ENCODE measurements at places on chromosomes 11 and 22. TPM values are rescaled to one million over a fixed set of nuclear protein-coding genes. Genes with fewer than 3 reads are reported as not detected.
A peak's percentile ranks its signal among the peaks of the same experiment; 100 is the strongest.

The MS4A14 gene
- 2.9 TPM for total RNA-seq

DNA sequence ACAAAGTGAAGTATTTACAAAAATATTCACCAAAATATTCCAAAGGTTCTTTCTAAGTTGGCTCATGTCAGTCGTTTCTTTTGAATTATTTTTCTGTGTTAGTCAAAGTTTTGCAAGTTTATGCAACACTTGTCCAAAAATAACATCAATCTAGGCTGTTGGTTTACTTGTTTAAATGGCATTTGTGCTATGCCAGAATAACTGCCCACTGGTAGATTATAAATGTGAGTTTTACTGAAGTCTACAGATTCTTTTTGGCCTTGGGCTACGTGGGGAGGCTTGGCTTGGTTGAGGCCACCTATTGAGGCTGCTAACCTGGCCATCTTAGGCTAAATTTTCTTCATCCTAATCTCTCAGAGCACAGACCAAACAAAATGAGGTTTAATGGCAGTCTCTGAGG lies 1091.9 kb upstream of the RAG2 start:
- DNase-seq = no peak

DNA sequence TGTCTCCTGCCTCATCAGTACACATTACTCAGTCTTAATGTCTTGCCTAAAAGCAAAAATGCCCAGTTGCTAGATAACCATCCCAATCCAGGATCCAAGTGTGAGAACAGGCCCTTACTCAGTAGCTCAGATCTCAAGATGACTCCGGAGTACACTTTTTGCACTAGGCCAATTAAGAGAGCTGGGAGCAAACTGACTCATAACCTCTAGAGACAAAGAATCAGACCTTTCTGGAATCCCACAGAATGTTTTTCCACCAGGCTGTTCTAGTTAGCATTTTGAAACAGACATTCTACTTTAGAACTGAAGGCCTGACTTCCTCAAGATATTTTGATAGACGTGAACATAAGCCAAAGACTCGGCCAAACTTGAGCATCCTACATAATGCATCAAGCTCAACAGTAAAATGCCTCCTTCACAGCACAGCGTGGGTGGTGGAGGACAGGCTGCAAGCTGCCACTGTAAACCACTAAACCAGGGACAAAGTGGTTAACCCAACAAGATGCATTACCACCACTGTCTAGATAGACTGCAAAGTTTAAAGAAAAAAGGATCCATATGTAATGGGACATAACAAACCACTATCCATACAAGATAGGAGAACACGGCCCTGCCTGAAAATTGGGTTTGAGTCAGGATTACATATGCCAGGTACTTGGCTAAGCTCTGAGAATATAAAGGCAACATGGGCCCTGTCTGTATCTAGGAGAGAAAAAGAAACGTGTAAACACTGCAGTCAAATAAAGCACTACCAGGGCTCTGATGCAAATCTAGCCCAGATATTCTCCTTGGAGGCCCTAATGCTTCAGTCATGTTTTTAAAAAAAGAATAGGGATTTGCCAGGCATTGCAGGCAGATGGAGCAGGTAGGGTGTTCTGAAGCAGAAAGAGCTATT lies 48.3 kb downstream of the MYH9 start:
- DNase-seq = no peak

The SCT gene
- not detected for total RNA-seq

- no peak for DNase-seq
Observed at GRCh38 chr11:4610258-4610935, 2.4 kb upstream of the TRIM68 start.

- DNase-seq = no peak
Observed at GRCh38 chr11:86519064-86519911, 144.6 kb downstream of the CCDC81 start.

- no peak for DNase-seq
Observed at GRCh38 chr11:76166314-76166713, 40.0 kb downstream of the WNT11 start.

GRCh38 chr11:81080476-81080875 lies 1639.6 kb upstream of the TENM4 start:
- no peak for DNase-seq

The ANO1 gene
- 0.67 TPM for total RNA-seq

The OR5AN1 gene
- not detected for total RNA-seq

The DRD2 gene
- 0.28 TPM for total RNA-seq

- peak; percentile 56 for DNase-seq
Observed at GRCh38 chr11:120608760-120609211, 97.2 kb downstream of the GRIK4 start.

- peak; percentile 71 for DNase-seq
Observed at GRCh38 chr22:25098445-25099081, 101.1 kb upstream of the CRYBB3 start.

The IGSF22 gene
- not detected for total RNA-seq

The OR51G1 gene
- total RNA-seq = not detected

The MS4A6A gene
- total RNA-seq = 157 TPM

DNA sequence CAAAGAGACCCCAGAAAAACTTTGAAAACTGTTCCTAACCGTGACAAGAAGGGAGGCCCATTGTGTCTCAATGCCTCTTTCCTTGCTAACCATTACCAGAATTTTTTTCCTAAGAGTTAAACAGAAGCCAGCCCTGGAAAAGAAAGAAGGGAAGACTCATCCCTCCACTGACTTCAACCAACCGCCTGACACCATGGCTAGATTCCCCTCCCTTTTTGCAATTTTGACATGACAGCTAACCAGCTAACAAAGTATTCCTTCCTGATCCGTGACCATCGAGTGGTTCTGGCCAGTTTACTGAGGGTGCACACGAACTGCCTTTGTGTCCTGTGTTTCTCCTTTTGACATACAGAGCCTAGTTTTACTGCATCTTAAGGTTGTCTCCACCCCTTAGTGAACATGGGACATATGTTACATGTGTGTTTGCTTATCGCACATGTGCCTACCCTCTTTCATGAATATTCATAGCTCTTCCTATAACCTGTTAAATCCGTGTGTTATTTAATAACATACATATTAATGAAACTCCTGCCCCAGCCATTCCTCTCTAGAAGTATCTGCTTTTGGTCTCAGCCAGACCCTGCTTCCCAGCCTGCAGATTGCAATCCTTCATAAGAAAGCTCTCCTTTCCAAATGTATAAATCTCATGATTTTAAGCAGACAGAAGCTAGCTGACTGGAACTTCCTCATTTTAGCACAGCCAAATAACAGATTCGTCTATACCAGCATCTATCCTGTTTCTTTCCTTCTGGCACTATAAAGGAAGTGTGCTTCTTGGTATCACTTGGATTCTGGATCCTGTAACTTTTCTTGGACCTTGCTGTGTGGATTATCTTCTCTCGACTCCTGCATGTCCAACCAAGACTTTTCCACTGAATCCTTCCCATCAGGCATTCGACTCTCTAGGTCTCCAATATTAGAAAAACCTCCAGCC lies 37.8 kb downstream of the RASSF10 start:
- no peak for DNase-seq

DNA sequence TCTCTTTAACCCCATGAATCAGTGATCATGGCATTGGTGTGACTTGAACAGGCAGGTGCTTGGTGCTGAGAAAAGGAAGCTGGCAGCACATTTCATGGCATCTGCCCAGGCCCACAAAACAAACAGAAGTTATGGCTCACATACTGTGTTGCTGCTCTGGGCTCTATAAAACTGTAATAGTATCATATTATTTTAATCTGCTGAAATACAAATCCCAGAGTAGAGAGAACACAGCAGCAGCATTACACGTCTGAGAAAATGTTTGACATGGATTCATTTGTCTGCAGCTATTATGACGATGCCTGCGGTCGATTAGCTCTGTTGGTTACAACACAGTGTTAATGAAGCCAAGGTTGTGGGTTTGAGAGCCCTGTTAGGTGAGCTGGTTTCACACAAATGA lies 80.8 kb downstream of the ALX4 start:
- no peak for DNase-seq

GRCh38 chr22:36363349-36363981 lies 24.3 kb downstream of the MYH9 start:
- no peak for DNase-seq

GRCh38 chr22:26660961-26661578 lies 3.7 kb downstream of the MIAT start:
- DNase-seq = no peak

GRCh38 chr11:123461164-123461563 lies 31.1 kb downstream of the GRAMD1B start:
- DNase-seq = peak; percentile 96

The APOC3 gene
- total RNA-seq = not detected

- no peak for DNase-seq
Observed at GRCh38 chr11:84146826-84147225, 860.7 kb upstream of the CCDC90B start.

DNA sequence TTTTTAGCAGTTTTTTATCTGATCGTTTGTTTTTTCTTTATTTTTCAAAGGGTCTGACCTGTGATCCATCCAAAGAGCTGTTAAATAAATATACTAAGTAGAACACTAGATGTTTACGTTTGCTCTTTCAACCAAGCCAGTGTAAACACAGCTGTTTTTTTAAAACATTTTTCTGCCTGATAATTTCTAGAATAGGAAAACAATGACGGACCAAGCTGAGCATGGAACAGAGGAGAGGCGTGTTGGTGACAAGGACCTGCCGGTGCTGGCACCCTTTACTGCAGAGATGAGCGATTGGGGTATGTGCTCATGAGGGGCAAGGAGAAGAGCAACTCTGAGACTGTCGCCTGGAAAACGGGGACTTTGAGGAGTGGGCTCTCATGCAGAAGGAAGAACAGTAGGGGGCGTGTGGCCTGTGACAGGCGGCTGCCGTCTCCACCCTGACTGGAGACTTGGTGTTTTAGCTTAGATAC lies 28.6 kb upstream of the PANX2 start:
- no peak for DNase-seq

DNA sequence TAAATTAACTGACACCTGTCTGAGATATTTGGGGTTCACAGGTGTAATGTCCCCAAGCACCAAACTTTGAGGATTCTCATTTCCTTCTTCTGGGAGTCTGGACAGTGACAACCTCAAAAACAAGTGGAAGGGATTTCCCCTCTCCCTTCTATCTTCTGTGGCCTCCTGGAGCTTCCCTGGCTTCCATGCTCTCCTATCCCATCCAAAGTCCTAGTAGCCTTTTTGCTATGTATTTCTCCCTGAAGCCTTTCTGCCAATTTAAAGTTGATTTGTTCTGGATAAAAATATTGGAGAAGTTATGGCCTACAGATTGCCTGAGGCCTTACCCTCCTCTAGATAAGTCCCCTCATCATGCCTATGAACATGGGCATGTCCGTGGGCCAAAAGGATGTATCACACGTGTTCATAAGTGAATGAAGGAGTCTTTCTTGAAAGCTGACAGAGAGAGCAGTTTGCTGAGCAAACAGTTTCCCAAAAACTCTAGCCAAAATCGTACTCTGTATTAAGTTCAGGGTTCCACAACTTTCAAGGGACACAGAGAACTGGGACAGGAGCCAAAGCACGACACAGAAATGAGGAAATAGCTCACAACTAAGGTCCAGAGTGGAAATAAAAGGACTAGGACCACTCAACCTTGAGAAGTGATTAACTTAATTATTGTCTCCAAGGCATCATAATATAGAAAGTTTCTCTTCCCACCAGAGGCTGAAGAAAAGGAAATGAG lies 6.7 kb downstream of the HEPACAM start:
- DNase-seq = no peak

DNA sequence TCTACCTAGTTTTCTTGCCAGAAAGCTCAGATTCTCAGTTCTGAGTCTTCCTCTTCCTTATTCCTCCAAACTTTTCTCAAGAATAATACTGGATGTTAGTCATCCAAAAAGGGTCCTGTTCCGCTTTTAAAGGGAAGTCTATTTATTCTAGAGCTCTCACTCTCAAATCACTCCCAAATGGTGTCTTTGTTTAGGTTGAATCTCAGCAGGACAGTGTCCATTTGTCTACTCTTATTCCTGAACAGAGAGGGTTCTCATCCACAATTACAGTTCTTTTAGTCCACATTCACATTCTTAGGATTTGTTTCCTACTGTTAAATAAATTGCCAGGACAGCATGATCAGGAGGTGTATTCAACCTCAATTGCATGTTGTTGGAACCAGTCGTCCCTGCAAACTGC lies 61.3 kb downstream of the MUC15 start:
- DNase-seq = no peak

GRCh38 chr11:33737362-33737821 lies 1.2 kb upstream of the CD59 start:
- DNase-seq = no peak

DNA sequence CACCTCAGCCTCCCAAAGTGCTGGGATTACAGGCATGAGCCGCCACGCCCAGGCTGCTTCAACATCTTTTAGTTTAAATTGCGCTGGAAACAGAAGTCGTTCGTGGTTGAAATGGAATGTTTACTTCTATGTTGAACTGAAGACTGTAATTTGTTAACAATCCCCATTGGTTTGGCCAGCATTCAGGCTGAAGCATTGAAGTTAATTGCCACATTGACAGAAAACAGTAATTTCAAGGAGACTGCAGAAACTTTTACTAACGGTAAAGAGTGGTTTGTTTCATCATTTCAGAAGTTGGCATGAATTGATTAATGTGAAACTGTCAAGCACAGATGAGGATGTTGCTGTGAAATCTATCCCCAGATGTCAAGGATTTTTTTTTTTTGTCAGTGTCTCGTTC lies 14.2 kb downstream of the AP5B1 start:
- no peak for DNase-seq

The GNAZ gene
- 14.0 TPM for total RNA-seq

DNA sequence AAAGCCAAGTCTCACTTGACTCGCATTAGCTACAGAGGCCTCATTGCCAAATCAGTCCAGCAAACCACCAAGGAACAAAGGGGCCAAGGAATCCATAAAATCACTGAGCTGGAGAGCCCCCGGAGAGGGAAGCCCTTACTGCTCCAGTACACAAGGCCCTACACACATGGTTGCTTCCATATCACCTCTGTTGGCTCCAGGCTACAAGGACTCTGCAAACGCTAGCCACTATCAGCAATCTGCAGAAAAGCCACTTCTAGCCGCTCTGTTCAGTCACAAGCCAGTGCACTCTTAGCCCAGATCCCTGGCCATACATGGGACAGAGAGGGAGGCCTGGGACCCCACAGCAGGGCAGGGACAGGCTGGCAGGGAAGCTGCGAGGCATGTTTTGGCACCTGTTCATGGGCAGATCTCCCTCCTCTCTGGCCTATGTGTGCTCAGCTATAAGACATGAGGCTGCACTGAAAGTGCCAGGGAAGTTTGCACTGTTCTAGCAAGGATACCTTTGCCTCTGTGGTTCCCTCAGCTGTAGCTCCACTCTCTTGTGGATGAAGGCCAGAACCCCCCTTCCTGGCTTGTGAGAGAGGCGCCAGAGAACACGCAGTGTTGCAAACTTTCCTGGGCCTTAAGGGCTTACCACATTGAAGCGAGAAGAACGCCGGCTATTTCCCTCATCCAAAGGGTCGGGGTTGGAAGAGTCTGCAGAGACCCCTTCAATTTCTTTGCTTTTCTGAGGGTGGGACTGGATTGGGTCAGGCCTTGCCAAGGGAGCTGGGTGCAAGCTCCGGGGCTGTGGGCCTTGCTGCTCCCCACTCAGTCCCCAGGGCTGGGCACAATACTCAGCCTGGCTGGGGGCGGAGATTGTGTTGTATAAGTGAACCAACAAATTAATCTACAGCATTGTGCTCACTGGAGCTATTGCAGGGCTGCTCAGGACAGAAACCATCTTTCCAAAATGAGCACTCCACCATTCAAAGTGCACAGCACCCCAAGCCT lies 108.7 kb upstream of the PITPNB start:
- no peak for DNase-seq

GRCh38 chr11:115169251-115169650 lies 335.0 kb downstream of the CADM1 start:
- DNase-seq = no peak

- DNase-seq = no peak
Observed at GRCh38 chr11:10892250-10892649, 34.4 kb upstream of the ZBED5 start.
